IPS DF 19.7 (cell line): ENCODE measurements at places on chromosomes 5 and 9.

GRCh38 chr5:124261848-124262247 lies 484.6 kb downstream of the ZNF608 start:
- DNase-seq = no peak

DNA sequence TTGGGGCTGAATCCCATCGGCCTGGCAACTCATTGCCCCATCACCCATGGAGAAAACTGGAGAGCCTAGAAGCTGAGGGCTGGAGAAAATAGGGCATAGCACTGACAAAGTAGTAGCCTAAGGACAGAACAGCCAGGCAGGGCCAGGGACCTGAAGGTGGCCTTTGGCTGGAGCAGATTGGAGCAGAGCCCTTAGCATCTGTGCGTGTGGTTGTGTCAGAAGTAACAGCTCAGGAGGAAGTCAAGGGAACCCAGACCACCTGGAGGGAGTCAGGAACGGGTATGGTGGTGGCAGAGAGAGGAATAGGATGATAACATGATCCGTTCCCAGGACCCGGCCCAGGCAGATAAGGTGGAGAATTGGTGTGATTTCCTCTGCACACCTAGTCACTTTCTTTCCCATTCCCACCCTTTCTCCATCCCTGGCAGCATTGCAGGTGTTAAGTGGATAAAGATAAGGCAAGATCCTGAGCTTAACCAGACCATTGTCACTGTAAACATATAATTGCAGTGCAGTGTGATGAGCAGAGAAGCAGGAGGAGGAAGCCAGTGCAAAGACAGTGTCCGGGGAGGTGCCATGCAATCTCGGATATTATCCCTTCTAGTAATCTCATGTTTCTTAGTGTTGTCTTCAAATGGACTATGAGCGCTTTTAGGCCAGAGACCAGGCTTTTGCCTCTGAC lies 67.0 kb downstream of the NDFIP1 start:
- no peak for DNase-seq

DNA sequence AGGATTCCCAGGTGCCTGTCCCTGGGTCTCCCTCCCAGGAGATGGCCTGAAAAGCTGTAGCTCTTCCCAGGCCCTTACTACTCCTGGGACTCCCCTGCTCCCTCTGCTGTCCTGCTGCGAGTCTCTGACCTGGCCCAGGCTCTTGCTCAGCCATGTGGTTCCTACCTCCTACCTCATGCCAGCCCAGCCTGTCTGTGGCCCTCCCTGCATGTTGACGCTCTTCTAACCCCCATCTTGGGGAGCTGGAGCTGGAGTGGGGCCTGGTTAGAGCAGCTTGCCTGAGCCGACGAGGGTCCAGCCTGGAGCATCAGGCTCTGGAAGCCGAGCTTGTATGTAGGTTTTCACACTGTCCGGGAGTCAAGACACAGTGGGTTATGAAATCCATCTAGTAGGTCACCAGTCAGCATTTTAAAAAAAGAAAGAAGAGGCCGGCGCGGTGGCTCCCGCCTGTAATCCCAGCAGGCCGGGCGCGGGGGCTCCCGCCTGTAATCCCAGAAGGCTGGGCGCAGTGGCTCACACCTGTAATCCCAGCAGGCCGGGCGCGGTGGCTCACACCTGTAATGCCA lies 244.4 kb downstream of the FANCC start:
- peak; percentile 30 for DNase-seq

DNA sequence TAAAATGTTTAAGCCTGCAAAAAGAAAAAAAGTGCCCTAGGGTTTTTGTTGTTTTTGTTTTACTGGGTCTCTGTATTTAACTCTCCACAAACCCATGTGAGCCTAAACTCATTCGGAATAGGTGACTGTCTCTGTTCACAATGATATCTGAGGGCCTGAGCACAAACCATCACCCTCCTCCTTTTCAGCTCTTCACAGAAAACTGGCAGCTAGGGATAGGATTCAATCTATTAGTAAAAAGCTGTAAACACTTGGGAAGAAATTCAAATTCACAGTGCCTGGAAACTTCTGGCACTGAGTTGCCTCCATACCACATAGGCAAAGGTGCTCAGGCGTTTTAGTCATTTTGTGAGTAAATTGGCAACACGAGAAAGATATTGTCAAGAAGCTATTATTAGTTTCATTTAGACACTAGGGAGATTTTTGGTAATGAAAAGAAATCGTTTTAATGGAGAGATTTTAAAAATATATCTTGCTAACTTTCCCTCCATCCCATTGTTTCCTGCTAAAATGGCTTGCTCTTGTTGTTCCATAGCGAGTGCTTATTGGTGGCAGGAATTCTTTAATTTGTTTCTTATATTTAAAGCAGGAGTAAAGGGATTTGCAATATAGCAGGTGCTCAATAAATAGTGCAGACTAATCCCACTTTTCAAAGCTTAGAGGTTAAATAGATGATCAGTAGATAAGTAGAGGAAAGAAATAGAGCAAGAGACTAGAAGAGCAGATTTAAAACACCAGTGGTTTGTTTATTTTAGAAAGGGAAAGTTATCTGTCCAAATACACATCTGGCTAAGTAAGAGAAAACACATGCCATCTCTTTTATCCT lies 9.7 kb downstream of the FOXD1 start:
- no peak for DNase-seq

DNA sequence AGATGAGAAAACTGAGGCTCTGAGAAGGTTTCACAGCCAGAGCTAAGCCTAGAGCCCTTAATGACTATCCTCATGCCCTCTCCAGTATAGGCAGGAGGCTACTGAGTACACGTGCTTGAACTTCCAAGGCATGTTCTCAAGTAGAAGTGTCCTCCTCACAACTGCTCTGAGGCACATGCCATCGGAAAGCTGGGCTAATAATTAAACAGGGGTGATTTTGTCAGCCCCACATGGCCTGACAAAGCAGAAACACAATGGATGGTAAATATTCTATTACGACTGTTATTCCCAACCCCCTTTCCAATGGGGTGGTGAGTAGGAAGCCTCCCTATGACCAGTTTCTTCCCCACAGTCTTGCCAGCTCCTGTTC lies 34.3 kb downstream of the KCNIP1 start:
- DNase-seq = no peak

- DNase-seq = no peak
Measured at GRCh38 chr9:69431777-69432176, 106.8 kb downstream of the ENTREP1 start.

DNA sequence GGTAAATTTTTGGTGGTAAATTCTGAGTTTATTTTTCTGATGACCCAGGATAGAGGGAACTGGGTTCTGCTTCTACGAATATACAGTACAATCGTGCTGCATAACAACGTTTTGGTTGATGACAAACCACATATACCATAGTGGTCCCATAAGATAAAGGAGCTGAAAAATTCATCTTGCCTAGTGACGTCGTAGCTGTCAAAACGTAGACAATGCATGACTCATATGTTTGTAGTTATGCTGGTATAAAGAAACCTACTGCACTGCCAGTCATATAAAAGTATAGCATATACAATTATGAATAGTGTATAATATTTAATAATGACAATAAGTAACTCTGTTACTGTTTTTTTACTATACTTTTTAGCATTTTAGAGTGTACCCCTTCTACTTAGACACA lies 244.0 kb downstream of the GAS1 start:
- DNase-seq = no peak

DNA sequence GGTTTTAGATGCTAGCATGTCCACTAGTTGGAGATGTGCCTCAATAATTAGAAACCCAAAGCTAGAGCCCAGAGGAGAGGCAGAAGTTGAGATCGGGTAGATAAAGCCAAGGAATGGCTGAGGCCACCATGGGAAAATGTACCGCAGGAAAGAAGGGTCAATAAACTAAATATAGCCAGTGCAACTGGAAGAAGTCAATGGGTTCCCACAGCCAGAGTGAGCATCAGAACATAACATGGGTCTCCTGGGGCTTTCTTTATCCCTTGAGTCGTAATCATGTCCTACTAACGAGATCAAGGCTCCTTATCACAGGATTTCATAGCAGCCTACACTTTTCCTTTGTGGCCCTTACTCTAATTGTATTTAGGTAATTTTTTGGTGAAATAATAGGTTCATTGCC lies 61.7 kb downstream of the FRMD3 start:
- DNase-seq = no peak

- DNase-seq = no peak
Measured at GRCh38 chr5:132480042-132480441, 10.5 kb downstream of the IRF1 start.

GRCh38 chr9:95078511-95078910 lies 239.0 kb downstream of the FANCC start:
- DNase-seq = no peak

DNA sequence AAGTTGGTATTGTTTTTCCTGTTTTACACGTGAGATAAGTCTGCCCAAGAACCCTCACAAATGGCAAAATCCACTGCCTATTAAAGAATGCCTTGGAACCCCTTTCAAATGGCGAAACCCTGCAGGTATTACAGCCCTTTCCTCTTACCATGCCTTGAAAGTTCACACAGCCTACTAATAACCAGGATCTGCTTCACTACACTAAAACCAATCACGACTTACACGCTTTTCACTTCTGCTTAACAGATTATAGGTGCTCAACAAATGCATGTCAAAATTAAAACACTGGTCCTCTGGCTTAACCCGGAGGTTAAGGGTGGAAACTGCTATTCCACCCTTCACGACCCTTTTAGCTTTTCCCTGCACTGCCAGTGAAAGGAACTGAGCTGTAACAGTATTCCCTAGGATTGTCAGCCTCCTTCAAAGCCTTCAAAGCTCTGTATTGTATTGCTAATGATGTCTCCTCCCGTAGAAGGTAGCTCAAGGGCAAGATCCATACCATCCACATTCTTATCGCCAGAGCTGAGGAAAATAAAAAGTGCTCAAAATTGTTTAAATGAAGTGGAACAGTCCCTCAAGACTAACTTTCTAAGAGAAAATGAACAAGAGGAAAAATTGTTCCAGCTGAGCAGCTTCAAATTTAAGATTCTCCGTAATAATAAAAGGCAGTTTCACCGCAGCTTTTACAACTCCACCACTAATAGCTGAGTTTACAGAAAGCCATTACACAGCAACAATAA lies 997 bp downstream of the AUH start:
- DNase-seq = peak; percentile 50

DNA sequence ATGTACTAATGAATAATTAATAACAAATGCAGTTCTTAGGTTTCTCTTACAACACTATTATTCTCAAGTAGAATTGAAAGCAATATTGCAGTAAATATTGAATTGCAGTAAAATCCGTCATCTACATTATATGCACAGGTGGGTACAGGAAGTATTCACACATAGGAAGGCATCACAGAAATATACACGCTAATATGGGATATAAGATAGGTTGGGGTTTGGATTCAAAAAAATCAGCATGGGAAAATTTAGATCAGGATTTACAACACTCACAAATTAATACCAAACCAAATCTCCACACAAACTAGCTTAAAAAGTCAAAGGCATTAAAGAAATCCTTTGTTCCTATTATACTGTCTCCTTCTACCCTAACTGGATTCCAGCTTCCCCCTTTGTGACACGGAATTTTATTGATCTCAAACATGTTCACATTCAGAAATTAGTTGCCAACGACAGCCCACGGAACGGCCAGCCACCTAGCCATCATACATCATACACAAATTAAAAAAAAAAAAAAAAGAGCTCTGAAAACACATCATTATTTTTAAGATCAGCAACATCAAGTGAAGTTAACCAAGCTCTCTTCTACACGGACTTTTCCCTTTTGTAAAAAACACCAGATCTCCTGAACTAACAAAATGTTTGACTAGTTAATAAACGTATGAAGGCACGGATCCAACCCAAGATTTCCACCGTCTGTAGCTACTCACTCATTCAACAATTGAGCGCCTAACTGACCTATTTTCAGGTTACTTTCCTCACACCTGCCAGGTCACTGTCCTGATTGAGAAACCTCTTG lies 2.2 kb downstream of the NR6A1 start:
- DNase-seq = no peak

- no peak for DNase-seq
Measured at GRCh38 chr9:77663754-77664153, 15.6 kb upstream of the GNA14 start.
